Fibroblast of mammary gland (primary cell): ENCODE measurements at places on chromosomes 6 and 20.

DNA sequence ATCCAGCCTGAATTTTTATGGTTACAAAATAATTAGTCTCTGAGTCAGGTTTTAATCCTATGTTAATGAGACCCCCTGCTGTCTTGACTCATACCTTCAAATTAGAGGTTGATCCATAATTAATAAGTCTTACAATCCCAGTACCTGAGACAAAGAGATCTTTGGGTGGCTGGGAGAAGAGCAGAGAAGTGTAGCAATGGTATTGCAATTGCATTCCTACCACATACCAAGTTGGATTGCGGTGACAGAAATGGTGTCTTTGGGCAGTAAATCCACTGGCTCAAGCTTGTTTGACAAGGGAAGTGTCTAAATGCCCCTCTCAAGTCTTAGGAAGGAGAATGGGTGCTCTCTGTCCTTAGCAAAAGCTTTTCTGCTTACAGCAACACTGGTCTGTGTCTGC lies 150.4 kb downstream of the BTBD3 start:
- DNase-seq: no peak

DNA sequence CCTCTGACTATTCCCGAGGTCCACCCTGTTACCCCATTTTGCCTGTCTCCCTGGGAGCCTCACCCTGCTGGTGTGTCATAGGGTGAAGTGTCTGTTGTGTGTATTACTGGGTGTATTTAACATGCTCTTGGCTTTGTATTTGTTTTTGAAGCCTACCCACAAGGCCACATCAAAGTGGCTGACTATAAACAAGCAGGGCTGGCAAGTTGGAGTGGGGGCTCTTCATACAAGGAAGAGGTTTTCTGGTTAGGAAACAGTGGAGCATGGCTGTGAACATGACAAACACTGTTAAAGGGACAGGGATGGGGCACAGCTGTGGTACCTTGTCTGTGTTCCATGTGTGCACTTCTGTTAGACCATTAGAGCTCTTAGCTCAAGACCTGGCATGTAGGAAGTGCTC lies 26.3 kb downstream of the HECA start:
- DNase-seq: peak; percentile 61

- no peak for DNase-seq
Measured at GRCh38 chr20:24490598-24490997, 21.2 kb downstream of the SYNDIG1 start.

GRCh38 chr6:16731478-16732051 lies 29.7 kb downstream of the ATXN1 start:
- DNase-seq: no peak

GRCh38 chr6:169070506-169071176 lies 183.0 kb downstream of the THBS2 start:
- peak; percentile 100 for DNase-seq
